Kidney tubule cell (primary cell): ENCODE measurements at places on chromosomes 7 and 10.

DNA sequence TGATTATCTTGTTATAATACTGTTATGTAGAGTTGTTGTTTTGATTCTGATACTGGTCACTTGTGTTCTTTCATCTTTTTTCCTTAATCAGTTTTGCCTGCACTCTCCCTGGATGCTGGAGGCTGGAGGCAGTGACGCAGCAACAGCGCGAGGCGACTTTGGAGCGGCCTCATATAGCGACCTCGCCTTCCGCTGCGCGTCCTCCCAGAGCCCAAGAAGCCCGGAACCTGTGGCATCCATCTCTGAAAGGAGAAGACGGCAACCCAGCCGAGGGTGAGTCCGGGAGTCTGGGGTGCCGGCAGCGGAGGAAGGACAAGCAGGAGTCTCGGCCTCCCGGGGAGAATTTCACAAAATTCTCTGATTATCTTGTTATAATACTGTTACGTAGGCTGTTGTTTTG is 161.2 kb downstream of the ZNF33B start:
- no peak for DNase-seq

GRCh38 chr7:152312316-152312715 is 123.5 kb downstream of the KMT2C start:
- DNase-seq: no peak

GRCh38 chr7:88239852-88240251 is 20.0 kb upstream of the SRI start:
- DNase-seq: no peak

GRCh38 chr7:134420424-134421125 is 38.3 kb downstream of the AKR1B1 start:
- DNase-seq: peak; percentile 66

- no peak for DNase-seq
These were observed 500.9 kb upstream of the ZMIZ1 start for GRCh38 chr10:78567680-78568455.

- peak; percentile 57 for DNase-seq
These were observed 64.8 kb downstream of the CALD1 start for GRCh38 chr7:134844200-134844599.

- peak; percentile 95 for DNase-seq
These were observed at the start of gene CAV2 for GRCh38 chr7:116499168-116500077. Gene CAV2 (plus strand): TSS chr7:116499738. CDS start chr7:116499782, 44 bp downstream.

- peak; percentile 83 for DNase-seq
These were observed 105.8 kb upstream of the NFE2L3 start for GRCh38 chr7:26046150-26046549.

DNA sequence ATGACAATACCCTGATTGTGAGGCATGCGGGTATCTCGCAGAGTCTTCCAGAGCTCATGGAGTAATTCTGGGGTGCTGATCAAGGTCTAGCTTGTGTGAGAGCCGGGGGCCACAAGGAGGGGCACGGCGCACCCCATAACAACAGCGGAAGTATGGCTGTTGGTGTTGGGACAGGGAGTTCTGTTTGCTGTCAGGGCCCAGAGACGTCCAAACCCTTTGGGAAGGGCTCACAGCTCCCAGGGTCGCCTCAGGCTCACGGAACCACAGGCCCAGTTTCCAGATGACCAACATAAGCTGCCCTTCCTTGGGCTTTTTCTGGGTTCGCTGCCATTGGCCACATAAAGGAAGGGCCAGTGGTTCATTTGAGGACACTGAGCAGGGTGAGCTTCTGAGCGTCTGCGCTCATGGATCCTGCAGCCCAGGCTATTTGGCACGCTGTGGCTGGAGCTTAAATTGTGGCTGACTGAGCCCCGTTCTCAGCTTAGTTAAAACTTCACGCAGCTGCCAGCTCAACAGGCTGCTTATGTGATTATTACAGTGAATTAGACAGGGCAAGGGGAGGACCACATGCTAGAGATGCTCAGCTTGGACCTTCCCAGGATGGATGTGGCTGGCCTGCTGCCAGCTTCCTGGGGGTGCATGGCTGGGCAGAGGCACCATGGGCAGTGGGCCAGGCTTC is 92.3 kb downstream of the DNAJB6 start:
- no peak for DNase-seq

GRCh38 chr10:32379950-32380551 is 33.1 kb upstream of the EPC1 start:
- DNase-seq: no peak

GRCh38 chr7:117152213-117153007 is 170.4 kb downstream of the WNT2 start:
- DNase-seq: peak; percentile 51

- no peak for DNase-seq
These were observed 9.9 kb downstream of the TMEM72 start for GRCh38 chr10:44921061-44921460.

DNA sequence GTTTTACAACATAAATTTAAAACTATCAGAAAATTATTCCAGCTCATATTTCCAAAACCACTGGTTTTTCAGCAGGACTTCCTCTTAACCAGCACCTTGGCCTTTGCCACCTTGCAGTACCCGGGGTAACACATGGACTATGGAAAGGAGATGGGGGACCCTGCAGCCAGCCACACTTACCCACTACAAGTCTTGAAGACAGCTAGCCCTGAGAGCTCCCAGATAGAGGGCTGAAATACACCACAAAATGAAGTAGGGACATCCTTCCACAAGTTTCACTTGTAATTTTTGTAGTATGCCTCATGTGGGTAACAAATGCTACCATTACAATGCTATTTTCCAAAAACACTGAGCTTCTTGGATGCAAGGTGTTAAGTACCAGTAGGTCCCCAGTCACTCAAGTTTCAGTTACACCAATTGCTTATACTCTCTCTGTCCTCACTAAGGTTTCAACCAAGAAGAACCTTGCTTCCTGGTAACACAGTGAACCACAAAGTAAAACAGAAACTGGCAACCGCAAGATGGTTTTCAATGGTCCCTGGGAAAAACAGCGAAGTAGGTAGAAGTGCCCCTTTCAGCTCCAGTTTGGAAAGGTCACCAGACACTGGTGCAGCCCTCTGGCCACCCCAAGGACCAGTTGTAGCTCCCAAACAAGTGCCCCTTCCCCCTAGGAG is 110.9 kb downstream of the SGMS1 start:
- DNase-seq: peak; percentile 13

DNA sequence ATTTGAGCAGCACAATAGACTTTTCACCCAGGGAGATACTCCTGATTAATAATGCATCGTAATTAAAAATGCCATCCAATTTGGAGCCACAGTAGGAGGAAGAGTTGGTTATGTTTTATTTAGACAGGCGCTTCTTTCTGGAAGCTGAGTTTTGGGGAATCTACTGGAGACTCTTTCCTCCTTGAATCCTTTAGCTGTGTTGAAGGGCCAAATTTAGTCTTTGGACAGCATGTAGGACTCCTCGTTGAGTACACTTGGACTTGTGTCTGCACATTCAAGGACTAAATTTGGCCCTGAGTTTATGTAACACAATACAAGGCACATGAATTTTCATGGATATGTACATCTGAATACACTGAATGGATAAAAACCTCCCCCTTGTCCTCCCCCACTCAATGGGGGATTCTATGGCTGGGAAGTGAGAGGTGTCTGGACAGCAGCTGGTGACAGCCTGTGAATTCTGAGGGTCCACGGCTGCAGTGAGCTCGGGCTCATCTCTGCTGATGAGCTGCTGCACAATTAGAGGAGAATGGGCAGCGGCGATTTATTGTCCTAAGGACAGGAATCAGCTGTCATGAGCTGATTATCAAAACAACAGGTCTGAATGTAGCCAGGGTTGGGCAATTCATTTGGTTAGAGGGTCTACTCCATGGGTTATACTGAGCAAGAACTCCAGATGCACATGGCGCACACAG is 95.2 kb downstream of the PRTFDC1 start:
- DNase-seq: no peak

- no peak for DNase-seq
These were observed 10.4 kb upstream of the SP8 start for GRCh38 chr7:20797042-20797461.

DNA sequence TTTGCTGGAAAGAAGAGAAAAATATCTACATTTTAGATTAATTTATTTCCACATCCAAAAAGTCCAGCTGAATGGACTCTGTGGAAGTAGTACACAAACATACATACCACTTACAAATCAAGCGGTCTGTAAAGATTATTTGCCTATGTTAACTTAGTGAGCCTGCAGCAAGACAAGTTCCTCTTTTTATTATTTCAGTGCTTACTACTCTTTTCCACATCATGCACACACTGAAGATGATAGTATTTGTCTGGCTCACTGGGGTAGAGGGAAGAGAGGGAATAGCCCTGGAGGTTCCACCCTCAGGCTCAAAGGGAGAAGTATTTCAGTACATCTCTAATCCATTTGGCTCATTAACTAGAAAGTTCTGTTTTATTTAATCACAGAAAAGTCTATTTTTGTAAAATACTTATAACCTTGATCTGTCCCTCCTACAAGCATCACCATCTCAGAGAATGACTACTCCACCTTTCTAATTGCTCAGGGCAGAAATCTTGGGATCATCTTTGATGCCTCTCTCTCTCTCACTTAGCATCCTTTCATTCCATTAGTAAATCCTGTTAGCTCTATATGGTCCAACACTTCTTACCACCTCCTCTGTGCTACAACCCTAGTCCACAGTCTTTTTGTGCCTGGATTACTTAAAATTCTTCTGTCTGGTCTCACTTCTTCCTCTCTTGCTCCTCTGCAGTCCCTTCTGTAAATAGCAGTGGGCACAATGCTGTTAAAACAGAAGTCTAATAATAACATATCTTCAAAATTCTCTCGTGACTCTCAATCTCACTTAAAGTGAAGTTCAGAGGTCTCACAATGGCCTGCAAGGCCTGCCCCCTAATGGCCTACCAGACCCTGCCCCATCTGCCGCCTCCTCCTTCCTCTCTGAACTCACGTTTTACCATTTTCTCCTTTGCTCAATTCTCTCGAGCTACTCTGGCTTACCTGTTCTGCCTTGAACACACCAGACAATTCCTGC is 64.3 kb upstream of the CCDC6 start:
- DNase-seq: no peak

- DNase-seq: no peak
These were observed 14.6 kb upstream of the LFNG start for GRCh38 chr7:2504889-2505375.

DNA sequence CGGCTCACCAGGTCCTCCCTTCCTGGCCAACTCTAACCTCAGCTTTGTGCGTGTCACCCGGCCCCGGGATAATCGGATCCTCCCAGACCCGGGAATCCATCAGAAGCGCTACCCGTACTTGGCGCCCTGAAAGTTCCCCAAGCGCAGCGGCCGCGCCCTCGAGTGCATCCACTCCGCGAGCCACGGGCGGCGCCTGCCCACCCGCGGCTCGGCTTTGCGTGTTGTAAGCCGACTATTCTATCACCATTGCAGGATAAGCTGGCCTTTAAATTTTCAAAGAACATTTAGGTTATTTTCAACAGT is 35.7 kb upstream of the EBLN1 start:
- DNase-seq: peak; percentile 15

DNA sequence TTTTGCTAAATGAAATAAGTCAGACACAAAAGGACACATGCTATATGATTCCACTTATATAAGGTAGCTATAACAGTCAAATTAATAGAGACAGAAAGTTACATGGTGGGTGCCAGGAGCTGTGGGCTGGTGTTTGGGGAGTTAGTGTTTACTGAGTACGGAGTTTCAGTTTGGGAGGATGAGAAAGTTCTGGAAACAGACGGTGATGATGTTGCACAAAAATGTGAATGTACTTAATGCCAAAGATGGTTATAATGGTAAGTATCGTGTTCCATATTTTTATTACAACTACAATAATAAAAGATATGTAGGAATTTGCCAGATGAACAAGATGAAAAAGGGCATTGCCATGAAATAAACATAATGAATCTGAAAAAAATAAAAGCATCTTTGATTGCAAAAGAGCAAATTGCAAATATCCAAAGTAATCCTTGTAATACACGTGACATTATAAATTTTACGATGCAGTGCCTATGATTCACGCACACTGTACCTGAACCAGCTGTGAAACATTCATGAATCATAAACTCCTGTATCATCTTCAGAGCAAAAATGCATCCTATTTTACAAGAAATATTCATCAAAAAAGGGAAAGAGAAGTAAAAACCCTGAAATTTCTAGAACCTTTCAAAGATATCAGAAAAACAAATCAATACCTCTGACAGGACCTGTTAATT is 676.7 kb downstream of the PCDH15 start:
- no peak for DNase-seq

GRCh38 chr7:108138911-108139310 is 8.8 kb upstream of the LAMB4 start:
- no peak for DNase-seq

DNA sequence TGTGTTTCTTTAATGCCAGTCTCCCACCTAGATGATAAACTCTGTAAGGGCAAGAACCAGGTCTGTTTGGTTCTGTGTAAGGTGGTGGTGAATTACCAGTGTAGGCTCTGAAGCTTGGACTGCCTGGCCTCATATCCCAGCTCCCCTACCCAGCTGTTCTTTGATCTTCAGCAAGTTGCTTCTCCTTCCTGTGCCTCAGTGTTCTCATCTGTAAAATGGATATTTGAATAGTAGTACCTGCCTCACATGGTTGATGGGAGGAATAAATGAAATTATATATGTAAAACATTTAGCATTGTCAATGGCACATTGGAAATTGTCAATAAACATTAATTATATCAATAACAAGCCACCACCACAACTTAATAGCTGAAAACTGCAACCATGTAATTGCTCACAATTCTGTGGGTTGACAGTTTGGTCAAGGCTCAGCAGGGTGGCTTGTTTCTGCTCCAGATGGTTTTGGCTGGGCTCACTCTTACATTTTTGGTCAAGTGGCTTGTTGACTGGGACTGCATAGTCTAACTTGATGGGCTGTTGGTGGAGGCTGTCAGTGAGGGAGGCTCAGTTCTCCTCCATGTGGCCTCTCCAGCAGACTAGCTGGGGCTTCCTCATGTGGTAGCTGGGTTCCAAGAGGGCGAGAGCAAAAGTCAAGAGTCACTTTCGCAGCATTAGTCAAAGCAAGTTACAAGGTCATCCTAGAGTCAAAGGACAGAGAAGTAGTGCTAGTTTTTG is 84.5 kb upstream of the DUSP5 start:
- no peak for DNase-seq

- DNase-seq: no peak
These were observed 2.2 kb upstream of the DNAJC1 start for GRCh38 chr10:22005763-22006162.

GRCh38 chr7:96136600-96137239 is 185.2 kb downstream of the SLC25A13 start:
- DNase-seq: no peak

DNA sequence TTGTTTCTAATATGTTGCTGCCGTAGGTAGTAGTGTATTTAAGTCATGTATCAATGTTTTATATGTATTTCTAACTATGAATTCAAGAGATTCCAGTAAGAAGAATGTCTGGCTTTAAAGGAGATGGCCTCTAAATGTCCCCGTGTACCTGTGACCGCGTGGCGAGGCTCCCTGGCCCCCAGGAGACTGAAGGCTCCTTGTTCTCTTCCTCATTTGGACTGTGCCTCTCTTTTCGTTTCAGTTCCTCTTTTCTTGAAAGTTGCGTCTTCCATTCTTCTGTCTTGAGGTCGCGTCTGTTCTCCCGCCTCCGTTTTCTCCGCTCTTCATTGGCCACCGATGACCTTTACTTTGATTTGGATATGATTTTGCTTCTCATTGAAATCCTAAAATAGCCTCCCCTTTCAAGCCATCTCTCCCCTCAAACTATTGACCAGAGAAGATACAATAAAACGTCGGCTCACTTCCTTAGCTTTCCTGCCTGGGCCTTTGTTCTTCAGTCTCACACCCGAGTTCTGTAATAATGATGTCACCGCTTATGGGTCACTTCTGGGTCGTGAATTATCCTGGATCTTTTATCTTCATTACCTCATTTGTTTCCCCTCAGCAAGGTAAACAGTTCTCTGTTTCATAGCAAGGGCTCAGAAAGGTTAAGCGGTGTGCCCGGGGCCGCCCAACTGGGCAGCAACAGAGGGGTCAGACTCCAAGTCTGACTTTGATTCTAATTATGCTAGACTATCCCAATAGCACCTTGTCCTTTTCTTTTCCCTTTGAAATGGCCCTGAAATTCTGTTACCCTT is 28.7 kb downstream of the WIPI2 start:
- no peak for DNase-seq
